ENCODE measurements at places on chromosomes 2 and 18. TPM values are rescaled to one million over a fixed set of nuclear protein-coding genes. Genes with fewer than 3 reads are reported as not detected.

GLI2 gene
- polyA plus RNA-seq: not detected

EFHD1 gene
- not detected for polyA plus RNA-seq

PLEKHH2 gene
- not detected for polyA plus RNA-seq

RBM44 gene
- not detected for polyA plus RNA-seq

C2orf66 gene
- polyA plus RNA-seq: not detected

ALS2 gene
- 6.5 TPM for polyA plus RNA-seq

SLC66A2 gene
- polyA plus RNA-seq: 9.0 TPM

VIT gene
- polyA plus RNA-seq: 4.7 TPM

AGXT gene
- polyA plus RNA-seq: not detected

ALK gene
- polyA plus RNA-seq: not detected

TNFAIP6 gene
- polyA plus RNA-seq: not detected

GPR35 gene
- 1.6 TPM for polyA plus RNA-seq

BCL11A gene
- polyA plus RNA-seq: 0.14 TPM

SLC19A3 gene
- polyA plus RNA-seq: not detected

ZBTB7C gene
- not detected for polyA plus RNA-seq

HNRNPLL gene
- polyA plus RNA-seq: 11.5 TPM

ZCCHC2 gene
- polyA plus RNA-seq: 2.1 TPM

SAG gene
- polyA plus RNA-seq: not detected

BCL2 gene
- polyA plus RNA-seq: 5.1 TPM

GRHL1 gene
- polyA plus RNA-seq: 1.9 TPM

KCNG3 gene
- polyA plus RNA-seq: not detected

ITM2C gene
- polyA plus RNA-seq: 5.3 TPM

GPAT2 gene
- 4.2 TPM for polyA plus RNA-seq

SFTPB gene
- not detected for polyA plus RNA-seq

EEF1B2 gene
- polyA plus RNA-seq: 1,002 TPM

All from immature natural killer cell (primary cell).